Activated CD8-positive, alpha-beta T cell treated with anti-CD3 and anti-CD28 coated beads for 36 hours (primary cell): ENCODE measurements at places on chromosomes 7 and 10.
A peak's percentile ranks its signal among the peaks of the same experiment; 100 is the strongest.

DNA sequence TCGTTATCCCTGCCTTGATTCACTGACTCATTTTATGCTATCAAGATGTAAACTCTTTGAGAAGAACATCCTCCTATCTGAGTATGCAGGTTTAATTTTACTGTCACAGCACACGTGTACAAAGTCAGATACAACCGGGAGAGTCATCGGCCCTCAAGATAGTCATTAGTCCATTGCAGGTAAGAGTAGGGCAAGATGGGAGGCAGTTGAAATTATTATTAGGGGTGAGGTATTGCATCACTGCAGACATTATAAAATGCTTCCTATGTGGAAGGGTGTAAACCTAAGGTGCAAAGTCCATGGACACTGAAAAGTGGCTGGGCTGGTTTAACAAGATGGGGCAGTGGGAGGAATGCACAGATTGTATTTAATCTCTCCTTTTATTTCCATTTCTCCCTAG is 113.7 kb downstream of the ARL4A start:
- no peak for DNase-seq

DNA sequence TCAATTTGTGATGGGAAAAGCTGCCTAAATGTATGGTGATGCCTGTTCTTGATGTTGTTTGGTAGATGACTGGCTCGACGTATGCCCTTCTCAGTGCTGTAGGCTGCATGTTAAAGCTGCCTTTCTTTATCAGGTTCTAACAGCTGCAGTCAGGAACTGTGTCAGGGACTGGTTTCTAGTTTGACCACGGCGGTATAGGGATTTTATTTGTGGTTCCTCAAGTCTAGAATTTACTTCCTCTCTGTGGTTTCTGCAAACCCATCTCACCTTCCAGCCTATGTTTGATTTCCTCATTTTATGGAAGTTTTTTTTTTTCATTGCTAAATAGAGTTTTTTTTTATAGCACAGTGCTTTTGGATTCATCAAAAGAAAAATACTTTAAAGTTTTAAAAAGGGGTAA is 26.5 kb downstream of the LMTK2 start:
- DNase-seq: peak; percentile 50

GRCh38 chr10:2968401-2969058 is 98.8 kb upstream of the PFKP start:
- no peak for DNase-seq

DNA sequence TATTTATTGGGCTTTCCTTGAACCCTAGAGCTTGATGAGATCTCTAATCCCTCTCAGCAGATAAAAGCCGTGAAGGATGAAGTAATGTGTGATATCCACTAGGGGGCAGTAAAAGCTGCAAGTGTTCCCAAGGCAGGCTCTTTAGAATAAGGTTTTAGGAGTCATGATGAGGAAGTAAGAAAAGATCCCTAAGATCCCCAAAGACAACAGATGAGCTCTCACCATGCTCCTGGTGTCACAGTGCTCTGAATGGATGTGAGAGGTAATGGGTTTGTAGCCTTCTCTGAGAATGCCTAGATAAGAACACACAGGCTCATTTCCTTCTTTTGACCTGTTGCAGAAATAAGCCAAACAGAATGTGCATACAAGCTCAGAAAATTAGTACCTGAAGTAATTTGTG is 70.4 kb upstream of the ITPRID1 start:
- DNase-seq: no peak

DNA sequence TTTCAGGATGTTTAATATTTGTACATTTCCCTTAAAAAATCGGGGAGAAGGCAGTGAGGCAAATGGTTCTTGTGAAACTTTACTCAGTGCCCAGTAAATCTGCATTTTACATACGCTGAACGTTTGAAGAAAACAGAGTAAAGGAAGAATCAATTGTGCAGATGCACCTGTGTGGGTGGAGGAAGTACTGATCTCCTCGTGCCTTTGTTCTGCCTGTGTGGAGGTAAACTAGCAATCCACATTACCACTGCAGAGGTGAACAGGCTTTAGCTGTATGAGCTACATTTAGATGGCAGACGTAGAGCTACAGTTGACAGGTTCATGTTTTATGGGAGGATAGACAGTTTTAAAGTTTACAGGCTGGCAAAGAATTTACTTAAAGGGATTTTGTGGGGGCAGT is 62.7 kb upstream of the VIPR2 start:
- DNase-seq: peak; percentile 21

DNA sequence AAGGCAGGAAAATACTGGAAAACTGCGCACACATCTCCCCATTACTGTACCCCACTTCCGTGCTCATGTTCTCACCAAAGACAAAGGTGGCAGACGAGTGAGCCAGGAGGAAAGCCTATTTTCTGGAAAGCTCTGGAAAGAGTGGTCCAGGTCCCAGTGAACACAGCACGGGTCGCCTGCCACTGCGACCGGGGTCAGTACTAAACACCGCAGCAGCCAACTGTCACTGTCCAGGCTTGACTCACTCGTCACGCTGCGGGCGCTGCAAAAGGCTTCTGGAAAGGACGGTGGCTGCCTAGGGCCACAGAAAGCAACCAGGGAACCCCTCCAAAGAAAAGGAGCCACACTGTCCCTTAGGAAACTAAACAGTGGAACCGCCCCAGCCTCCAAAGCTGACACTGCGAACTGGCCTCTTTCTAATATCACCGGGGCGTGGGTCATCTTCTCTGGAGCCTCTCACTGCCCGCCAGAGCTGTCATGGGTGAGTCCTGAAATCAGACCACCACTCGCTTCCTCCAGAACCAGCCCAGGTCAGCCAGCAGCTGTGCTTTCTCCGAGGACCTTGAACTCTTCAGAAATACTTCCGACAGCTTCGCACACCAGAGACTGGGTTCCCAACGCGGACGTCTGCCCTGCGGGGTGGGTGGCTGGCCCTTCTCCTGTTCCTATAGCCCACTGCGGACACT is 4.0 kb downstream of the RADIL start:
- DNase-seq: no peak

DNA sequence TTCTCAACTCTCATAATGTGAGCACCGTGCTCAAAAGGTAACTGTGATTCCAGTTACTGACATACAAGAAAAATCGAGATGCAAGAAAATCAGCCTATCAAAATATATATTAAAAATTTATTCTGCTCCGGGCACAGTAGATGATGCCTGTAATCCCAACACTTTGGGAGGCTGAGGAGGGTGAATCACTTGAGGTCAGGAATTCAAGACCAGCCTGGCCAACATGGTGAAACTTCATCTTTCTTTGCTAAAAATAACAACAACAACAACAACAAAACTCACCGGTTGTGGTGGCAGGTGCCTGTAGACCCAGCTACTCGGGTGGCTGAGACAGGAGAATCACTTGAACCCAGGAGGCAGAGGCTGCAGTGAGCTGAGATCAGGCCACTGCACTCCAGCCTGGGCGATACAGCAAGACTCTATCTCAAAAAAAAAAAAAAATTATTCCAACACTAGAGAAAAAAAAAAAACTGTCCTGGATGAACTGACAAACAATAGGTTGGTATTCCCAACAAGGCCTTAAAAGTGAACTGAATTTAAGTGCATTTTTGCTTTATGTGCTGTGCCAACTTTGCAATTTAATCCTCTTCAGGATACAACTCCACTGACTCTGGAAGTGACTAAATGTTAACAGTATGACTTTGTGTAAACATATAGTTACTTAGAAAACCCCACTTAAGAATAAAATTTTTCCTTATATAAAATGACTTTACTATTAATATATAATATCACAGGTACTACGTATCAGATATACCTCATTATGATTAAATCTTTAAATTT is 51.1 kb downstream of the JMJD1C start:
- DNase-seq: no peak

DNA sequence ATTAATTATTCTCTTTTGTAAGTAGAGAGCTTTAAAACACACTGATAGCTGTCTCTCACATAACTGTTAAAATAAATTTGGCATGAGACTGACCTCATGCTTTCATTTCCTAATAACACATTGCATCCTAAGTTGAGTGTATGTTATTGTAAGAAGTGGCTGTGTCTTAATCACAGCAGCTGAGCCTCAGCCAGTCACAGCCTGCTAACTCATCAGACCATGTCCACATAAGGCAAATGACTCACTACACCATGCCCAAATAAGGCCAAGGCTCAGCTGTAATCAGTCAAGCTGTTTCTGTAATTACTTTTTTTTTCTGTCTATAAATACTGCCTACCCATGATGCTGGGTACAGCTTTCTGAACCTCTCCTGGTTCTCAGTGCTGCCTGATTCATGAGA is 860.9 kb downstream of the XPNPEP1 start:
- DNase-seq: no peak

GRCh38 chr10:92750791-92751533 is 61.2 kb downstream of the HHEX start:
- no peak for DNase-seq

DNA sequence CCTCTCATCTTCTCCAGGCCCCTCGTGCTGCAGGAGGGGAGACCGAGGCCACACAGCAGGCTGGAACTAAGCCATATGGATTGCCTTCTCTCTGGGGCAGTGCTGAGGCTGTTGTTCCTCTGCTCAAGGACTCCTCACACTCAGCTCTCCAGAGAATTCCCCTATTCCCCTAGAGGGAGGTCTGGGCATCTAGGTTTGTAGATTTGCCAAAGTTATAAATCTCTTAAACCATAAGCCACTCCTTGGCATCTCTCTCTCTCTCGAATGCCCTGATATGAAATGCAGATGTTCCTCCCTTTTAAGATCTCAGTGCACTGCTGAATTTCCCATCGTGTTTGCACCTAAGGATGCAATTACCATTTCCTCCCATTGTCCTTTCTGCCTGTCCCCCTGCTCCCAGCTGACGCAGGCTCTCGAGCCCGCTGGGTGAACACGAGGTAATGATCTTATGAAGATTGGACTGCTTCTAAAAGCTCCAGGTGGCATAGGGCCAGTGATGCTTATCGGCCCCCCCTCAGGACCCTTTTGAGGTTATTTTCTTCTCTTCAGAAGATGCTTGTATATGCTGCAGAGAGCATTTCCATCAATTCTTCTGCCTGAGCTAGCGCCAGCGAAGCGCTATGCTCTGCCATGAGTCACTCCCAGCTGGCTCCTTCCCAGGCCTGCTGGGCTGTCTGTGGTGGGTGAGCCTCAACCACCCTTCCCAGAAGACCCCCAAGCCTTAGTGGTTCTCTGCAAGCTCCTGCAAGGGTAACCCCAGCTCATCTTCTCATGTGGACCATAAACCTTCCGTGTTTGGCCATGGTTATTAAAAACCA is 41.6 kb upstream of the AQP1 start:
- DNase-seq: no peak

GRCh38 chr10:60246382-60246781 is 143.3 kb downstream of the ANK3 start:
- no peak for DNase-seq

GRCh38 chr7:1586827-1587705 is 17.2 kb upstream of the PSMG3 start:
- DNase-seq: no peak

- no peak for DNase-seq
Measured at GRCh38 chr10:89078724-89079672, 88.4 kb downstream of the FAS start.
